ENCODE measurements at places on chromosomes 13 and 19.

DNA sequence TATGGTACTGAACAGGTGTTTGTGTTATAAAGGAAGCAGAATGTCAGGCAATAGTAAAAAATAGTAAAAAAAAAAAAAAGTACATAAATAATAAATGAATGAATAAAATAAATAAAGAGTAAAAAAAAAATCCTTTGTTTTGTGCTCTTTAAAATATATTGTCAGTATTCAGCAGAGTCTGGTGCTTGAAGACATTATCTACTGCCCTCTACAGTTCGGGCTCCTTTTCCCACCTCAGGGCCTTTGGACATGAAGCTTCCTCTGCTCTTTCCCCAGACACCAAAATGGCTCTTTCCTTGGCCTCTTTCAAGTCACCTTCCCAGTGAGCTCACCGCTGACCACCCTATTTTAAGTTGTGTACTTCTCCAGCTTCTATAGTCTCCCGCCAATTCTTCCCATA is 137.5 kb downstream of the TNFRSF19 start:
- no peak overlapping the region for H3K4me3 ChIP-seq
- H3K36me3 ChIP-seq: no peaks in the 10 kb centered on the region
- DNase-seq: no peak
- H3K4me1 ChIP-seq: no peaks in the 10 kb centered on the region
- no peak overlapping the region for H3K27ac ChIP-seq

DNA sequence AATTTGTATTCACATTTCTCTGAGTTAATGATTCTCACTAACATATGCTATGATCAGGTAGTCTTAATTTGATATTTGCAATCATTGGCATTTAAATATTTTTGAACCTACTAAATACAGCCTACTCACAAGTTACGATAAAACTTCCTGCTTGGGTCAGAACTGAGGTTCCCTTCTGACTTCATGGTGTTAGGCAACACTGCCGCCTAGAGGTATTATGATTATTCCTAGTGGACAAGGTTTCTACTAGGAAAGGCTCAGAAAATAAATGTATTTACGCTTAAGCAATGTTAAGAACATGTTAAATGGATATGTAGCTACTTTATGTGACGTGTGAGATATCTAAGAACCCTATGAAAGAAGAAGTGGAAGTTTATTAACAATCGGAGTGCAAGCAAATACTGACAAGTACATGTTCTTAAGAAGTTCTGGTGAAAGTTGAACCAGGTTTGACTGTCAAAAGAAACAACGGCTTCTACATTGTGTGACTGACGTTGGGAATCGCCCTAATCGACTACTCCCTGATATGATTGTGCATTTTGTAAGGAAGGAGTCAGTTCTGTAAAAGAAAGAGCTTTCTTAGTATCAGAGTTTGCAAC is 1395.8 kb downstream of the SLITRK5 start:
- no peak overlapping the region for H3K4me3 ChIP-seq
- no peaks in the 10 kb centered on the region for H3K4me1 ChIP-seq

GRCh38 chr19:48511800-48512503 is at the start of gene LMTK3:
Gene LMTK3, minus strand, starts transcription at chr19:48511835. Its CDS starts 259 bp downstream, at chr19:48511576.
- no peaks in the 10 kb centered on the region for H3K27me3 ChIP-seq
- H3K4me3 ChIP-seq: peak within 1 kb of the TSS; percentile 74
- no peaks in the 10 kb centered on the region for H3K36me3 ChIP-seq
- H3K4me1 ChIP-seq: peaks cover 21% of the 10 kb centered on the region
- H3K27ac ChIP-seq: peak within 1 kb of the TSS; percentile 76

- H3K27ac ChIP-seq: no peak overlapping the region
- H3K27me3 ChIP-seq: peaks cover 9% of the 10 kb centered on the region
- no peak for DNase-seq
- H3K4me1 ChIP-seq: no peaks in the 10 kb centered on the region
Observed at GRCh38 chr13:73198991-73199411, 140.2 kb downstream of the KLF5 start.

- H3K4me1 ChIP-seq: no peaks in the 10 kb centered on the region
- H3K4me3 ChIP-seq: no peak overlapping the region
- no peak for DNase-seq
Observed at GRCh38 chr13:33274264-33274663, 11.3 kb downstream of the STARD13 start.

DNA sequence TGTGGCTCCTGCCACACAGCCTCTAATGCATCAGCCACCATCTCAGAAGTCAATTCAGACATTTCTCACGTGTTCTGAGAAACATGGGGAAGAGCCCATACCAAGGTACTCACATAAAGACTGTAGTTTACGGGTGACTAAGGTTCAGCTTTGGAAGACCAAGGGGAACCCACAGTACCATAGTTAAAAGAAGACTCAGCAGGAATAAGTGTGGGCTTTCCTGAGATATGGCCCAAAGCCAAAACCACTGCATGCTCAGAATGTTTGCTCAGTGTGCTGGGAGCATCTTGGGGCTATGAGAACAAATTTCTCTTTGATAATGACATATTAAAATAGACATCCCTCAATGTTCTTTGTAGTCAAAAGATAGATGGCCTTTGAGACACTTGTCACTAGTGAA is 283.8 kb downstream of the DCT start:
- no peak overlapping the region for H3K27ac ChIP-seq
- no peak overlapping the region for H3K4me3 ChIP-seq
- no peaks in the 10 kb centered on the region for H3K27me3 ChIP-seq
- no peak for DNase-seq
- H3K36me3 ChIP-seq: no peaks in the 10 kb centered on the region

DNA sequence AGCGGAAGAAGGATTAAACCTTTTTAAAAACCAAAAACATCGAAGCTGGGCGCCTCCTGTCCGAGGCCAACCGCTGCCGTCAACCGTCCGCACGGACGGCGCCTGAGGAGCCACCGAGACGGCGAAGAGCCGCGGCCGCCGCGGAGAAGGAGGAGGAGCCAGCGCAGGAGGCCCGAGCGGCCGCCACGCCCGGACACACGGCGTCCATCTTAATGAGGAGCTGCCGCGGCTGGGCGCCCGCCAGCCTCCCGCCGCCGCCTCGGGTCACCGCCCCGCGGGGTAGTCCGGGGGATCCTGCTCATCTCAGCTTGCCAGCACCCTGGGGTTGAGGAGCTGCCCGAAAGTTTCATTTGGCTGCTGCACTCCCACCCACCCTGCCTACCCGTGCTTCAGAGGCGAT is 10.6 kb downstream of the ZSCAN1 start:
- no peak overlapping the region for H3K27ac ChIP-seq
- H3K27me3 ChIP-seq: no peaks in the 10 kb centered on the region
- DNase-seq: no peak
- no peak overlapping the region for H3K4me3 ChIP-seq

- no peaks in the 10 kb centered on the region for H3K36me3 ChIP-seq
- H3K27me3 ChIP-seq: no peaks in the 10 kb centered on the region
- no peak overlapping the region for H3K27ac ChIP-seq
Observed at GRCh38 chr19:5113633-5114586, 145.0 kb downstream of the KDM4B start.

GRCh38 chr19:4136680-4137088 is 12.8 kb upstream of the MAP2K2 start:
- no peaks in the 10 kb centered on the region for H3K27me3 ChIP-seq
- H3K4me3 ChIP-seq: no peak overlapping the region
- H3K4me1 ChIP-seq: peaks cover 10% of the 10 kb centered on the region
- no peaks in the 10 kb centered on the region for H3K36me3 ChIP-seq

- H3K4me3 ChIP-seq: no peak overlapping the region
- H3K4me1 ChIP-seq: no peaks in the 10 kb centered on the region
- H3K27ac ChIP-seq: no peak overlapping the region
- no peak for DNase-seq
- H3K27me3 ChIP-seq: peaks cover 22% of the 10 kb centered on the region
- H3K36me3 ChIP-seq: no peaks in the 10 kb centered on the region
Observed at GRCh38 chr13:29480893-29481525, 114.5 kb downstream of the SLC7A1 start.

All from activated CD8-positive, alpha-beta memory T cell treated with anti-CD3 and anti-CD28 coated beads, Interleukin-2, amount 10 ng/mL, durations not matched to agents 7 days and 5 days (primary cell).